ENCODE measurements at places on chromosomes 3 and 15. TPM values are rescaled to one million over a fixed set of nuclear protein-coding genes. Genes with fewer than 3 reads are reported as not detected.
A peak's percentile ranks its signal among the peaks of the same experiment; 100 is the strongest.

ANKUB1 gene
- 0.78 TPM for total RNA-seq

LDHAL6B gene
- not detected for total RNA-seq

DNA sequence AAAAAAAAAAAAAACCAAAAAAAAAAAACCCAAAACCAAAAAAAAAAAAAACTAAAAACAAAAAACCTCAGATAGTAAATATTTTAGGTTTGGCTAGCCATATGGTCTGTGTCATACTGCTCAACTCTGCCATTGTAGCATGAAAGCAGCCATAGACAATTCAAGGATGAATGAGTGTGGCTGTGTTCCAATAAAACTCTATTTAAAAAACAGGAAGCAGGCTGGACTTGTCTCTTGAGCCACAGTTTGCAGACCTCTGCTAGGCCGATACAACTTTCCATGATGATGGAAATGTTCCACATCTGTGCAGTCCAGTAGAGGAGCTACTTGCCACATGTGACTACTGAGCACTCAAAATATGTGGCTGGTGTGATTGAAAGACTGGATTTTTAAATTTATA lies 11.1 kb downstream of the EFCAB12 start:
- no peak for DNase-seq

MUSTN1 gene
- total RNA-seq = not detected

NPAP1 gene
- total RNA-seq = 0.31 TPM

DCLK3 gene
- 11.2 TPM for total RNA-seq

GRCh38 chr3:21621181-21621651 lies 129.8 kb downstream of the ZNF385D start:
- DNase-seq = no peak

GRCh38 chr3:132854856-132855535 lies 132.8 kb upstream of the NPHP3 start:
- DNase-seq = no peak

GRCh38 chr3:62884096-62884870 lies 9.1 kb upstream of the CADPS start:
- DNase-seq = no peak

- DNase-seq = peak; percentile 33
These were observed 665 bp downstream of the GLB1 start for GRCh38 chr3:33096093-33096868.

GRCh38 chr3:119318876-119319275 lies 24.7 kb downstream of the ARHGAP31 start:
- DNase-seq = no peak

CCDC54 gene
- total RNA-seq = 0.16 TPM

GRCh38 chr15:93047621-93048425 lies 41.2 kb downstream of the RGMA start:
- no peak for DNase-seq

GRCh38 chr15:90187257-90187868 lies 13.8 kb upstream of the SEMA4B start:
- no peak for DNase-seq

DNA sequence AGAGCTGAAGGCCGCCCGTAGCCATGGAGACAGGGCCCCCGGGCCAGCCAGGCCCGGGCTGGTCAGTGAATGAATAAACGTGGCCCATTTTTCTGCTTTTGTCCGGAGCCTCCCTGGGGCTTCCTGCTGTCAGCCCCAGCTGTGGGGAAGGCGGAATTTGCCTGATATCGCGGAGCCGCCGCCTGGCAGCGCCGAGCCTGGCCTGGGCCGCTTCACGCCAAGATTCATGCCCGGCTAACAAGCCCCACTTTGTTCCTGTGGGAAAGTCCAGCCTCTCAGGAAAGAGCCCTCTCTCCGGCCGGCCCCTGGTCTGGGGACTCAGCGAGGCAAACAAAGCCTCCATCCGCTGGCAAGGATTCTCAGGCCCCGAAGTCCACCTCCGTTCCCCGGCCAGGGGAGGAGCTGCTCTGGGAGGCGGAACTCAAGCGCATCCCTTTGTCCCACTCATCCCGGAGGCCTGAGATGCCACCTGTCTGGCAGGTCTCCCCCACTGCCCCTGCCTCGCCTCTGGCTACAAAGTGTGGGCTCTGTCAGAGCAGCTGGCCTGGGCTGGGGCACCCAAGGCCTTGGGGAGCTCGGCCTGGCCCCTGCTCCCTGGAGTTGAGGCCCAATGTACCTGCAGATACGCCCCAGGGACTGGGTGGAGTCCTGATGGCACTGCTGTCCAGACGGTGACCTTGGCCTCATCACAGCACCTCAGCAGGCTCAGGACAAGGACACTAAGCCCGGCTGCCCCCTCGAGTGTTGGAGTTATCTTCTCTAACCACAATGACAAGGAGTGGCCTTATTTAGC lies 51.6 kb upstream of the SLC6A11 start:
- peak; percentile 27 for DNase-seq

- no peak for DNase-seq
These were observed 54.5 kb upstream of the VGLL3 start for GRCh38 chr3:87045473-87045872.

GRCh38 chr15:39966521-39966920 lies 32.6 kb downstream of the EIF2AK4 start:
- DNase-seq = no peak

HYAL1 gene
- 0.16 TPM for total RNA-seq

DNA sequence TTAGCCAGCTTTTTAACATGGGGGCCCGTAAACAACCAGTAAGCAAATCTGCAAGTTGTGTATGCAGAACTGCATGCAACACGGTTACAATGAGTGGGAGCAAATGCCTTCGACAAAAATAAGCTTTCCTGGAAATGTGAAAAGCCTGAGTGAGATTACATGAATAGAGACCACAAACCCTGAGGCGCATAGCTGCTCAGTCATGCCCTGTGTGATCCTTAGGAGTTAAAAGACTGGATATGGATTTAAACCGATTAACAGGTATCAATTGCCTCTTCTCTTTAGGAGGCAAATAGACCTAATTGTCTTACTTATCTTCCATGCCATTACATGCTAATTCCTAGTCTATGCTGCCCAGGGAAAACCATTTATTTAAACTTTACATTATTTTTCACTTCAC lies 810.3 kb downstream of the ROBO1 start:
- DNase-seq = no peak

Data from occipital lobe (tissue), 3 donors.